ENCODE measurements at places on chromosomes 13 and 19.

GRCh38 chr19:51547397-51548212, 16.1 kb upstream of the SIGLEC6 start:
- no peak for DNase-seq

GRCh38 chr13:34469196-34469986, 472.7 kb upstream of the NBEA start:
- no peak for DNase-seq

GRCh38 chr13:110166598-110166997, 140.4 kb downstream of the COL4A1 start:
- DNase-seq, result no peak

- no peak for DNase-seq
Measured at GRCh38 chr13:46476174-46476573, 76.8 kb upstream of the LRCH1 start.

DNA sequence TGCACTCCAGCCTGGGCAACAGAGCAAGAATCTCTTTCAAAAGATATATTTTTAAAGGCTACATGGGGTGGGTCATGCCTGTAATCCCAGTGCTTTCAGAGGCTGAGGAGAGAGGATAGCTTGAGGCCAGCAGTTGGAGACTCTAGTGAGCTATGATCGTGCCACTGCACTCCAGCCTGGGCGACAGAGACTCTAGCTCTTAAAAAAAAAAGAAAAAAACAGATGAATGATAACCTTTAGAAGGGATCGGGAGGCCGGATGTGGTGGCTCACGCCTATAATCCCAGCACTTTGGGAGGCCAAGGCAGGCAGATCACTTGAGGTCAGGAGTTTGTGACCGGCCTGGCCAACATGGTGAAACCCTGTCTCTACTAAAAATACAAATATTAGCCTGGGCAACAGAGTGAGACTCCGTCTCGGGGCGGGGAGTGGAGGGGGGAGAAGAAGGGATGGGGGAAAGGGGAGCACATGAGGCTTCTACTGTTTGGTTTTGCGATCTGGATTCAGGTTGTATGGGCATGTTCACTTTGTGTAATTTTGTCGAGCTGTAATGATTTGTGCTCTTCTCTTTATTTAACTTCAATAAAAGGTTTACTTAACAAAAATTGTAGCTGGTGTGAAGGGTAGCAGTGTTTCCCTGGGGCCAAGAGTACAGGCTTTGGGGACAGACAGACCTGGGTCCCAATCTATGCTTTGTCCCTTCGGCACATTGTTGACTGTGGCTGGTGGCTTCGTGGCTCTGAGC, 1.1 kb upstream of the PSMC4 start:
- DNase-seq, result no peak

DNA sequence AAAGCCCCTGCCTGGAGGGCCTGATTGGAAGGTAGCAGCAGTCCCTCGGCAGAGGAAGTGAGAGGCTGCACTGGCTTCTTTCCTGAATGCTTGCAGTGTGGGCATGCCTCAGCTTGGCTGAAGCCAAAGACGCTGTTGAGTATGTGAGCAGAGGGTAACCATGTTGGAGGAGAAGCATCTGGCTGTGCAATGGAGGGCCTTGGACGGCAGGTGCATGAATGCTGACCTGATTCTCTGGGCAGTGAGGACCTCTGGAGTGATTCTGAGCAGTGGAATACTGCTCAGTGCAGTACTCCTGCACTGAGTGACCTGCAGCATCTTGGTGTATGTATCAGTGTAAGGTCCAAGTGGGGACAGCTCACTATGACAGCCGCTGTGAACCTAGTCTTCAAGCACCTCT, 46.9 kb downstream of the SOX1 start:
- DNase-seq, result no peak

DNA sequence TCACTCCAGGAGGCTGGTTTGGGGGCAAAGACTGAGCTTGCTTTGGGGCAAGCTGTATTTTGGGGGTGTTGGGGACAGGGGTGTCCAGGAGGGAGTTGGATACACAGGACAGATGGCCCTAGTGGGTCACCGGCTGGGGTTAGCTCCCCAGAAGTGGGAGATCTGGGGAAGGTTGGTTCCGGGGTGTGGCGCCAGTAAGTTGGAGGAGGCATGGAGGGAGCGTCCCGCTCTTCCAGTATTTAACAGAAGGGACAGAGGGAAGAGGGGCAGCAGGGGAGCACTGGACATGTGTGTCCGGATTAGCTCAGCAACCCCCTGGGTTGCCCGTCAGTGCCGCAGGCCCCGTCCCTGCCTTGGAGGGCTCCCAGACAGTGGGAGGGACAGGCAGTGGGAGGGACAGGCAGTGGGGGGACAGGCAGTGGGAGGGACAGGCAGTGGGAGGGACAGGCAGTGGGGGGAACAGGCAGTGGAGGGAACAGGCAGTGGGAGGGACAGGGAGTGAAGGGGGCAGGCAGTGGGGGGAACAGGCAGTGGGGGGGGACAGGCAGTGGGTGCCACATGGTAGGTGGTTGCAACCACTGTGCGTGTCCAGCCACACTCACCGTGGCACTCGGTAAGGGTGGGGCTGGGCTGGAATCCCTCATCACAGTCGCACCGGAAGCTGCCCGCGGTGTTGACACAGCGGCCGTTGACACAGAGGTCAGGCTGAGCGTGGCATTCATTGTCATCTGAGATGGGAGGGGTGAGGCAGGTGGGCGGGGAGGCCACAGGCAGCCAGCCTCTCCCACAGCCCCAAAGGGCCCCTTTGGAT, 33.2 kb downstream of the CCL25 start:
- no peak for DNase-seq

DNA sequence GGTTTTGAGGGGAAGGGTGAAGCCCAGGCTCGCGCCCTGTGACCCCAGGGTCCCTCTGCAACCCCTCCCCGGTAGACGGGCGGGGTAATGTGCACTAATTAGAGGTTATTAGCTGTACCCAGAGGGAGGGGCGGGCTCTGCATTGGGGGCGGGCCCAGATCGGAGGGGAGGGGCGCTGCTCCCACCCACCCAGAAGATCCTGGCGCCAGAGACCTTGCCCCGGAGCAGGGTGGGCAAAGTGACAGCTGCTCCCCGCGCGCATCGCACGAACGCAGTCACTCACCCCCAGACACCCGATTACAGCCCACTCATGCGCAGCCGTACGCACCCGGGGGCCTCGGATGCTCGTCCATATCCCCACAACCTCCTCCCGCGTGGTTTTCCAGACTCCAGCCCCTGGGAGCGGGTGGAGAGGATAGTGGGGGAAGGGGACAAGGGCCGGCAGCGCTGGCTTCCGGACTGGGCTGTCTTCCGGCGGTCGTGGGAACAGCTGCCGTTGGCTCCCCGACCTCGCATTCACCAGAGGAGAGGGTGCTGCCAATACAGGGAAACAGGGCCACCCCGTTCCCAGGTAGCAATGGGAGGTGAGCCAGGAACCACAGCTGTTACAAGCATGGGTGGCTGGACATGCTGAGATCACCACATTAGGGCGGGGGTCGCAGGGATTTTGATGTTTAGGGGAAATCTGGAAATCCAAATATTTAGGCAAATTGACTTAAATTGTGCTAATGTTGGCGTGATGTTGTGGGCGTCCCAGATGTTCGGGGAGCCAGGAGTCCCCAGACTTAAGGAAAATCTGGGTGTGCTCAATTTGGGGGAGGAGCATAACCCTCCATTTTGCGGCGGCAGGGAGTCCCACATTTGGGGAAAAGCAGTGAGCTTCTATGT, 2.9 kb upstream of the HOOK2 start:
- no peak for DNase-seq

DNA sequence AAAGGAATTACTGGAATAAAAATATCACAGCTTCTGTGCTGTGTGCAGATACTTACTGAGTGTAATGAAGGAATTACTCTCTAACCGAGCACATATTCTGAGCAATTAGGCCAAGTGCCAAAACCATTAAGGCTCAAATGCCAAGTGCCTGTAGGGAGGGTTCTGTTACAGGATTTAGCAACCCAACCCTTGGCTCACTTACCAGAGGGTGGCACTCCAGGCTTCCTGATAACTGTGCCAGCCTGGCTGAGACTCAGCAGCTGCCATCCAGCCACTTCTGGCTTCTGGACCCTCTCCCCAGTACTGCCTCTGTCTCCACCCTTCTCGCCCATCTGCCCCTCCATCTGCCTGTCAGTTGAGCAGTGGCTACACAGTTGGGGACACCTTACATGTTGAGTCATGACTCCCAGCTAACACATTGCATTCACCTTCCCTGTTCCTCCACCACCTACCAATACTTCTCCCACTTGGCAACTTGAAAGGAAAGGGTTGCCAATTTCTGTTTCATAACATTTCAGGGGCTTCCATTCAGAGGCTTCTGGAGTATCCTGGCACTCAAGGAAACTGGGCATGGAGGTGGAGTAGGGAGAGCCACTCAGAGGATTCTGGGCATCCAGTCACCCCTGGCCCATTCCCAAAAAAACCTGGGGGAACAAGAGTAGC, 110.5 kb downstream of the COG6 start:
- no peak for DNase-seq

- DNase-seq, result no peak
Measured at GRCh38 chr19:46020819-46021125, 2.1 kb downstream of the PGLYRP1 start.

DNA sequence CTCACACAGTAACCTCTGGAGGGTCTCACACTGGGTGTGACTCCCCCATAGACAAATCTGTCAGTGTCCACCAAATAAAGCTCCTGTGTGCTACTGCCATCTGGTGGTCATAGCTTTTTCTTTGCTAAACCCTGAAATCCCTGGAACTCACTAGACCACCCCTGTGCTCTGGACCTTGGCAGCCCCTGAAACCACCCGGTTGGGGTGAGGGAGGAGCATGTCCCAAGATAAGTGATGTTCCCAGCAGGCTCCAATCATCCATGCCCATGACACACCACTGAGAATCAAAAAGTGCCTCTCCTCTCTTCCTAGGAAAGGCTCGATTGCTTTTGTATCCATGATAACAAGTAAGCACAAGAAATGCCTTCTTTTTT, 6.5 kb upstream of the HSD17B14 start:
- DNase-seq, result no peak

GRCh38 chr13:80341756-80342370, 937 bp upstream of the SPRY2 start:
- DNase-seq, result no peak

- DNase-seq, result no peak
Measured at GRCh38 chr13:20221772-20222171, 10.3 kb downstream of the GJB6 start.

- DNase-seq, result no peak
Measured at GRCh38 chr19:48421548-48421947, 24.2 kb upstream of the GRWD1 start.

DNA sequence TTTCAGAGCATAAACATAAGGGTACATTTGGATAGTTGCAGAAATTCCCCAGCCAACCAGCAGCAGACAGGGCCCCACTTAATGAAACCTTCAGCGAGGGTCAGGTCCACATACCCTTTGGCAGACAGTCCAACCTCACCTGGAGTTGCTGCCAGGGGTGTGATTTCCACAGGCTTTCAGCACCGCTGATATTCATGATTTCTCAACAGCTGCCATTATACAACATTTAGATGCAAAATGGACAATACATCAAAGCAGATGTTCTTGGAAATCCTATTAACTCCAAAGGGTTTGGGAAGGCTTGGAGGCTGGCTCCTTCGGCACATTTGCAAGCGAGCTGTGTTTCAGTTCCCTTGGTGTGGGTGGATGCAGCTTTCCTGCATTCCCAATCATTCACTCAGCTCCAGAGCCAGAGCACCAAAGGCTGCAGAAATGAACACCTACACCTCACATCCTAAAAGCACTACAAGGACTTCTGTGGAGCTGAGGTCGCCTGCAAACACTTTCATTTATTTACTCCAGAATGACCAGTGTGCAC, 147.2 kb upstream of the VSTM2B start:
- no peak for DNase-seq

- DNase-seq, result no peak
Measured at GRCh38 chr19:14556662-14557188, 15.1 kb downstream of the NDUFB7 start.

- no peak for DNase-seq
Measured at GRCh38 chr19:35041548-35042055, at the start of gene HPN. HPN (plus strand) TSS chr19:35041721; CDS start chr19:35042507, 786 bp downstream.

GRCh38 chr13:32135655-32136054, 104.1 kb downstream of the FRY start:
- no peak for DNase-seq

- DNase-seq, result no peak
Measured at GRCh38 chr19:56106397-56106849, 14.7 kb downstream of the ZNF787 start.

GRCh38 chr13:37090912-37091311, 14.6 kb downstream of the CSNK1A1L start:
- DNase-seq, result no peak

DNA sequence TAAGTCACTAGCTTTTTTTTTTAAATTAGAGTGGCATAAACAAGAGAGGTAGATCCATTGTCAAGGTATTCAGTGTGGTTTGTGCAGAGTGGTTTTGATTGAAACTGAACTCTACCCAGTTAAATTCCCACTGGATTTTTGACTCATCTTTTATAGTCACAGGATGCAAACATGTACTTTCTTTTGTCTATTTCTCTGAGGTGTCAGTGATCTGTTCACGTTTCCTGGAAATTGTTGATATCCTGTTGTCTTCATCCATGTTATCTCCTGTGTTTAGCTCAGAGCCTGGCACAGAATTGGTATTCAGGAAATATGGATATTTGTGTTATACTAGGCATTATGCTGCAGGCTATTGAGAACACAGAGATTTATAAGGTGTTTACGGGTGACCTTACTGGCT, 119.7 kb downstream of the PCCA start:
- no peak for DNase-seq

- DNase-seq, result no peak
Measured at GRCh38 chr13:112954488-112955270, 14.3 kb upstream of the MCF2L start.

- no peak for DNase-seq
Measured at GRCh38 chr13:74751739-74752138, 617.5 kb upstream of the KLF12 start.

GRCh38 chr19:4829001-4829712, 2.4 kb downstream of the TICAM1 start:
- no peak for DNase-seq

GRCh38 chr13:41658057-41658661, 200.8 kb downstream of the RGCC start:
- no peak for DNase-seq

- DNase-seq, result no peak
Measured at GRCh38 chr13:51614350-51614786, 30.1 kb downstream of the WDFY2 start.

- no peak for DNase-seq
Measured at GRCh38 chr13:33176526-33176925, 109.0 kb downstream of the STARD13 start.

GRCh38 chr13:112767506-112768471, 78.0 kb downstream of the ATP11A start:
- no peak for DNase-seq
